ENCODE measurements at places on chromosomes 4 and X.

DNA sequence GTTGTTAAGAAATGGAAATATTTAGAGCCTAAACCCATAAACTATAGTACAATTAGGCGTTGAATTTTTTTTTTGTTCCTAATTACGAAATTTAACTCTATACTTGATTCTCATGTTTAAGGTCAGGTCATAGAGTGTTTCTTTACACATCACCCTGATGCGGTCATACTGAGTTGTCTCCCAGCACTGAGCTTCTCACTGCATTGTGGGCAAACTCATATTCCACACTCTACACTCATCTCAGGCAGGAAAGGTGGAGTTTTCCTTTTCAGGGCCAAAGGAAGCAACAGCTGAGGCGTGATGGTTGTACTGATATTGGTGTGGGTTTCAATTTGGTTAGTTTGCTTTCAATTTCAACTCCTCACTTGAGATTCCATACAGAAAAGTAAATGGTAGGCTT, 75.4 kb downstream of the FAT4 start:
- DNase-seq = no peak

DNA sequence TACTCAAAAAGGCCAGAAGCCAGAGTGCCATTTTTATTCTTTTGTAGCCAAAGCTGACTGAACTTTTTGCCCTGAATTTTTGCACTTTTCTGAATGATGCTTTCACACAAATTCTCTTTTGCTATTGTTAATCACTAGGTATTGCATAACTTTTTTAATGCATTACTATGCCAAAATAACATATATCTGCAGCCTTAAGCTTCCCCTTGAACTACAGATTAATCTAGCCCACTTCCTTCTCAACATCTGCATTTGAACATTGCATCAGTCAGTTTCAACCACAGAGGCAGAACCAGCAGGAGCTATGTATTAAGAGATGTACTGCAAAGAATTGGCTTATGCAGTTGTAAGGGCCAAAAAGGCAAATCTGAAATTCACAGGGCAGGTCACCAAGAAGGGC, 197.6 kb upstream of the GYPA start:
- DNase-seq = no peak

- peak; percentile 24 for DNase-seq
Observed at GRCh38 chr4:56181140-56181953, 205.9 kb downstream of the AASDH start.

GRCh38 chrX:40938423-40938822, 146.8 kb upstream of the USP9X start:
- DNase-seq = no peak

- no peak for DNase-seq
Observed at GRCh38 chr4:113695328-113696169, 66.0 kb downstream of the CAMK2D start.

GRCh38 chr4:83639849-83640493, 104.1 kb downstream of the GPAT3 start:
- DNase-seq = peak; percentile 53

DNA sequence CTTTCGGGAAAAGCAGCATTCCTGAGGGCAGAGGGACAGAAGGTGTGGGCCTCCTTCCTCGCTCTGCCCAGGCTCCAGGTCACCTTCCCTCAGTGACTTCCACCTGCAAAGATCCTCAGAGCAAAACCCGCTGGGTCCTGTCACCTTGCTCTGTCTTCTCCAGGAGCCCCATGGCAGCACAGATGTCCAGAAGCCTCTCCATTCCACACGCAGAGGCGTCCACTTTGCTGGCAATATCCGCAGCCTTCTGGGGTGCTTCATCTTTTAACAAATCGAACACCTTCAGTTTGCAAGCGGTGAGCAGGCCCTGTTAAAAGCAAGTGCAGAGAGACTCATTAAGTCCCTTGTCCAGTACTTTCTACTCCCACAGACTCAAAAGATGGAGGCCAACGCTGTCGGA, 27.3 kb downstream of the ASMTL start:
- DNase-seq = no peak

- DNase-seq = peak; percentile 31
Observed at GRCh38 chrX:124239911-124240310, 92.5 kb upstream of the TEX13D start.

DNA sequence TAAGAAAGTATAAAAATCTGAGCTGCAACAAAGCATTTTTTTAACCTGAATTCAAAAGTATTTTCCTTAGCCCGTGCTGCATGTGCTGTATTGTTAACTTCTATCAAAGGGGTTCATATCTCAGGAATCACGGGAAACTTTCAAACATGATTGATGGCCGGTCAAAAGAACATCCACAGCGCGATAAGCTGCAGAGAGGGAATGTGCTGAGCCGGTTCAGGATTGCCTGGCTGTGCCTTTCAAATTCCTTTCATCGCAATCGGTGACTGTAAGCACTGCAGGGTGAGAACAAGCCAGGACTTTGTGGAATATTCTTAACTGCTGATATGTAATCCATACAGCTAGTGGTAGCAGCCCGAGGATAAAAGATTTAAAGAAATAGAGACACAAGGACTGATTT, 210.9 kb upstream of the NOCT start:
- no peak for DNase-seq

DNA sequence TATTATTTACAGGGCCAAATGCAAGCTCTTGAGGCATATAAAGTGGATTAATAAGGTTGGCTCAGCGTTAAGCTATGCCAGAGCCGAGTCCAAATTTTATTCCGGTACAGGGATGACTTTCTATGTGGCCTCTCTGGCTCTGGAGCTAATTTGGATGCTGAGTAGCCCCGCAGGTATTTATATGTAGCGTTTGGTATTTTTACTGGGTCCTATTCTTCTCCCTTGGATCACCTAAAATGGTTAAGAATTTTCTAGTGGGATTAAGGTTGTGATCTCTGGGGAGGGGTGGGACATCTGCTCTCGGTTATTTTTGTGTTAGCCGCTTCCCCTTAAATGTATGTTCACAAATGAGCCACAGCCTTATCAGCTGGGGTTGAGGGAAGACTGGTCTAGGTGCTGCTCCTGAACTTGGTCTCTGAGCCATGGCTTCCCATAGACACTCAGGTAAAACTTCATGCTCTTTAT, 49.4 kb downstream of the FHL1 start:
- DNase-seq = no peak

- no peak for DNase-seq
Observed at GRCh38 chr4:110134269-110134869, 64.0 kb downstream of the ELOVL6 start.

- no peak for DNase-seq
Observed at GRCh38 chrX:15328131-15328530, 7.2 kb downstream of the PIGA start.

DNA sequence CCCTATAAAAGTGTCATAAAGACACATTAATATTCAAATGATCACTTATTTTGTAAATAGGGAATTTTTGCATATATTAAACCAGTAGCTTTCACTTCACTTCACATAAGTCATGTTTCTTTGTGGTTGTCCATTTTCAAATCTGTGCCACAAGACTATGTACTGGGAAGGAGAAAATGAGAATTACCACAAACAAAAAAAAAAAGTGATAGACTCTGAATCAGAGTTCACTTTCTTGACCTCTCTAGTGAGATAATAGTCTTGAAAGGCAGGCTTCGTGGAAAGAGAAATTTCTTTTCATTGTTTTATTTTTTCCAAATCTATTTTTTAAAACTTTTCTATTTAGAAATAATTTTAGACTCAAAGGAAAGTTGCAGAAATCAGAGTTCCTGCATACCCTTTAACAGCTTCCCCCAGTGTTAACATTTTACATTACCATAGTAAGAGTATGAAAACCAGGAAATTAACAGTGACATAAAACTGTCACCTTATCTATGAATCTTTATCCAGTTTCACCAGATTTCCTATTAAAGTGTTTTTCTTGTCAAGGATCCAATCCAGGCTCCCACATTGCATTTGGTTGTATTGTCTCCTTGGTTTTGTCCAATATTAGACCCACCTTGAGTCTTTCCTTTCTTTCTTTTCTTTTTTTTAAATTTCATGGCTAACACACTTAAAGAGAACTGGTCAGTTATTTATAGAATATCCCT, 215.4 kb upstream of the PGRMC2 start:
- DNase-seq = no peak

GRCh38 chr4:110344165-110344564, 131.8 kb upstream of the ENPEP start:
- no peak for DNase-seq

DNA sequence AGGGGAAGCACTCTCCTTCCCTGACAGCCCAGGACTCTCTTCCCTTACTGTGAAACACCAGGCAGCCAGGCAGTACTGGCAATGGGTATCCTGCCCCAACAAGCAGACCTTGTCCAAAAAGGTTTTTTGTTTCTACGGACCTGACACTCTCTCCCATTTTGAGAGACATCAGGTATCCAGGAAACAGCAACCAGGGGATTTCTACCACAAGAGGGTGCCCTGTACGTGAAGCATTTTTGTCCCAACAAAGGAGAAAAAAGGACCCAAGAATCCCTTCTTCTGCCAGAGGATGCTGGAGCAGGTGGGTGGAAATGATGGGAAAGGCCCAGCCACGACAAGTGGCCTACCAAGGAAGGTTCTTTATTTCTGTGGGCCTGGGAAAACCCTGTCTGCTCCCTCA, 65.7 kb upstream of the FGF13 start:
- no peak for DNase-seq

DNA sequence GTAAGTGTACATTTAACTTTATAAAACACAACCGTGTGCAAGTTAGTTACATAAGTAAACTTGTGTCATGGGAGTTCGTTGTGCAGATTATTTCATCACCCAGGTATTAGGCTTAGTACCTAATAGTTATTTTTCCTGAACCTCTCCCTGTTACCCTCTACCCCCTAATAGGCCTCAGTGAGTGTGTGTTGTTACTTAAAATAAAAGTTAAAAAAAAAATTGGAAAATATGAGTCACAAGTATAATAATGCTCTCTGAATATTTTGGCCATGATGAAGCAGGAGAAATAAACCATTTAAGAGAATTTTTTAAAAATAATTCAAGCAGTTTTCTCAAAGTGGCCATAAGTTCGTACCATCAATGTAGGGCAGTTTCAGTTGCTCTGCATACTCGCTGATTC, 105.1 kb upstream of the GRID2 start:
- DNase-seq = no peak

GRCh38 chr4:70619778-70620177, 8.8 kb upstream of the ENAM start:
- DNase-seq = no peak

- no peak for DNase-seq
Observed at GRCh38 chr4:163343604-163344146, at the start of gene NPY5R. NPY5R (plus strand) TSS chr4:163343892; CDS start chr4:163350274, 6,382 bp downstream.

GRCh38 chrX:66110112-66110511, 53.9 kb upstream of the HEPH start:
- no peak for DNase-seq

GRCh38 chr4:74357965-74358364, 7.0 kb upstream of the EREG start:
- DNase-seq = no peak

- DNase-seq = no peak
Observed at GRCh38 chrX:151735219-151735618, 673 bp downstream of the CNGA2 start.

- DNase-seq = no peak
Observed at GRCh38 chr4:139954512-139954911, 199.5 kb downstream of the MAML3 start.

GRCh38 chr4:145154573-145154972, 25.8 kb downstream of the OTUD4 start:
- no peak for DNase-seq

- DNase-seq = no peak
Observed at GRCh38 chrX:46340696-46341095, 204.5 kb downstream of the ZNF674 start.

DNA sequence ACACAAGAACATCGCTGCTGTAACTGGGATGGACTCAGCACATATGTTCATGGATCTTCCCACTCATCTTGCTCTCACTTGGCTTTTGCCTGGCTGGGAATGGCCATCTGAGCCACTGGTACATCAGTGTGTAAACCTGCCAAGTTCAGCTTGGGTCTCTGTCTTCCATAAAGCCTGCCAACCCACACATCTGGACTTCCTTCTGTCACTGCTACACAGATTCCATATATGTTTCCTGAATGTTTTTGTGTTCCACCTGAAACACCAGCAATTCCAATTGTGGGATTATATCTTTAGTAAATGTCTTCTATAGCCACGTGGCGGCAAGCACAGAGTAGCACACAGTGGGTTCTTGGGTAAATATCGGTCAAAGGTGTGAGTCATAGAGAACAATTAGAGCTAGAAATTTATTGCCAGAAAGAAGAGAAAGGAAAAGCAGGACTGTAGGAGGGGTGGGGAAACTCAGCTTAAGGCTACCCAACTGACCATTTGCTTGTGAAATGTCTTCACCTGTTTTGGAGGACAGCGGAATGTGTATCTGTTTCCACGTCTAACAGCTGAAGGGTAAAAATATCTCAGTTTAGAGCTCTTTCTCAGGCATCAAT, 125.9 kb downstream of the MFAP3L start:
- no peak for DNase-seq

DNA sequence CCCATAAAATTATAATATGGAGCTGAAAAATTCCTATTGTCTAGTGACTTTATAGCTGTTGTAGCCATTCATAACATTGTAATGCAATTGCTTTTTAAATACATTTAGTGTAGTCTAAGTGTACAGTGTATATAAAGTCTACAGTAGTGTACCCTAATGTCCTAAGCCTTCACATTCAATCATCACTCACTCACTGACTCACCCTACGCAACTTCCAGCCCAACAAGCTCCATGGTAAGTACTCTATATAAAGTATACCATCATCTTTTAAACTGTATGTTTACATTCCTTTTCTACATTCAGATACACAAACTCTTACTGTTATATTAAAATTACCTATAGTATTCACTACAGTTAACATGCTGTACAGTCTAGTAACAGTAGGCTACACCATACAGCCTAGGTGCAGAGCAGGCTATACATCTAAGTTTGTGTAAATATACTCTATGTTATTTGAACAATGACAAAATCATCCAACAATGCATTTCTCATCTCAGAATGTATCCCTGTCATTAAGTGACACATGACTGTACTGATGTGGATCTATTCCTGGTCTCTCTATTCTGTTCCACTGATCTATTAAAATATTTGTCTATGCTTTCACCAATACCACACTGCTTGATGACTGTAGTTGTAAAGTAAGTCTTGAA, 33.7 kb downstream of the CLOCK start:
- DNase-seq = no peak

GRCh38 chrX:68571292-68571609, 72.4 kb downstream of the YIPF6 start:
- no peak for DNase-seq

- no peak for DNase-seq
Observed at GRCh38 chr4:56681853-56682525, 893 bp upstream of the HOPX start.

- no peak for DNase-seq
Observed at GRCh38 chrX:104742355-104742754, 176.4 kb downstream of the IL1RAPL2 start.

GRCh38 chrX:109936114-109936513, 66.8 kb upstream of the TMEM164 start:
- DNase-seq = no peak

- DNase-seq = no peak
Observed at GRCh38 chr4:184380707-184381106, 93.6 kb downstream of the IRF2 start.

DNA sequence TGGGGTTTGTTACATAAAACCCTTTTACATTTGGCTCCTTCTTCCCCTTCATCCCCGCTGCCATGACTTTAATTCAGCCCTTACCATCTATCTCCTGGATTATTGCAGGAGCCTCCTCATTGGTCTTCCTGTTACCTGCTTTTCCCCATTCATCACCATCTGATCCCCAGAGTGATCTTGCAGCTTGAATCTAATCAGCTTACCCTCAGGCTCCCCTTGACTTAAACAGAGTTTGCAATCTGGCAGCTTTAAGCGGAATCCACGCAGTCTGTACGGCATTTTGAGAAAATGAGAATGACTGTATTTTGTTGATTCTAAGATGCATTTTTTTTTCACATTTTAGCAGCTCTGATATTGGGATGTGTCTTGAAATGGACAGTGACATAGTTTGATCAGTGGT, 14.9 kb upstream of the PPEF1 start:
- no peak for DNase-seq

All from activated CD4-positive, alpha-beta memory T cell treated with anti-CD3 and anti-CD28 coated beads, Interleukin-2, amount 10 ng/mL, durations not matched to agents 7 days and 5 days (primary cell).